ENCODE measurements at places on chromosomes 13 and 19.

GRCh38 chr19:57363688-57364181 is 384 bp downstream of the TRAPPC2B start:
- no peak for DNase-seq

- no peak for DNase-seq
These were observed 682 bp upstream of the TEAD2 start for GRCh38 chr19:49362929-49363267.

- DNase-seq = peak; percentile 31
These were observed 1.4 kb upstream of the BCL3 start for GRCh38 chr19:44746946-44747738.

- DNase-seq = no peak
These were observed 684.5 kb upstream of the ARGLU1 start for GRCh38 chr13:107252428-107252827.

GRCh38 chr19:51904331-51905165 is at the start of gene ZNF649:
Gene ZNF649, minus strand, starts transcription at chr19:51905017. Its CDS starts 4,910 bp downstream, at chr19:51900107.
- DNase-seq = peak; percentile 45

- DNase-seq = no peak
These were observed 760.7 kb upstream of the SLITRK6 start for GRCh38 chr13:86559901-86560300.

GRCh38 chr19:28309070-28309469 is 903.9 kb downstream of the UQCRFS1 start:
- no peak for DNase-seq

DNA sequence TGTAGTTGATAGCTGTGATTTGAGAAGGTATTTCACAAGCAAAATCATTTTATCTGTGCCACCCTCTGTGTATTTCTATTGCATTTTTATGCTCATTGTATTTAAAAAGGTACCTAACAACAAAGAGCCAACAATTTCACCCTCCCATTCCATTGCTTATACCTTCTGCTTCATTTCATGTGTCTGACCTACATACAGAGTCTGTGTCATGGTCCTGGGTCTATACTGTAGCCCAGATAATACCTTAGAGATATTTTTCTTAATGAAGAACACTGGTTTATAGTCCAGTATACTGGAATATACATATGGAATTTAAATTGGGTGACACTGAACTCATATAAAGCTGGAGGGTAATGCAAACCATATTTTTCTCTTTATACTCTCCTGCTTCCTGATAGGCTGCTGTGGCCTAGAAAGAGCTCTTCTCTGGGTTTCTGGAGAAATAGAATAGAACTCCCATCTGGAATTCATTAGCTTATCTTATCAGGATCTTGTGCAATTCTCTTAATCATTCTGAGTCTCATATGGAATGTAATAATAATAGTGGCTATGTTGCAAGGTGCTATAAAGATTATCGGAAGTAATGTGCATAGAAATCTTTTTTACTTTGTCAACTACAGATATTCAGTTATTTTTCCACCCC is 31.8 kb upstream of the SPART start:
- no peak for DNase-seq

DNA sequence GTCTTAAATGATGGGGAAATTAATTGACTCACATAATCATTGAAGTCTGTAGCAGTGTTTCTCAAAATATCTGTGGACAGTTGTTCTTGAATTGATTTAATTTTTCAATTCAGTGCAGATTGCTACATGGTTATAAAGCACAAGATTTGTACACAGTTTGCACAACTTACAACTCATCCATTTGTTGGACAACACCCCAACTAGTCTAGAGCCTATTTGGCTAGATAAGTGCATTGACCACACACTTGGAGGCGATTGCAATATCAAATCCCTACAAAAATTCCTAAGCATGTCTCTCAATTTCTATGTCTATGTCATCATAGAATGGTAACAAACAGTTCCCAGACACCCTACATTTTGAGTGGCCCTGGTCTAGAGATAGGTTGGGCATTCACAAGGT is 48.0 kb upstream of the IPO5 start:
- DNase-seq = no peak

DNA sequence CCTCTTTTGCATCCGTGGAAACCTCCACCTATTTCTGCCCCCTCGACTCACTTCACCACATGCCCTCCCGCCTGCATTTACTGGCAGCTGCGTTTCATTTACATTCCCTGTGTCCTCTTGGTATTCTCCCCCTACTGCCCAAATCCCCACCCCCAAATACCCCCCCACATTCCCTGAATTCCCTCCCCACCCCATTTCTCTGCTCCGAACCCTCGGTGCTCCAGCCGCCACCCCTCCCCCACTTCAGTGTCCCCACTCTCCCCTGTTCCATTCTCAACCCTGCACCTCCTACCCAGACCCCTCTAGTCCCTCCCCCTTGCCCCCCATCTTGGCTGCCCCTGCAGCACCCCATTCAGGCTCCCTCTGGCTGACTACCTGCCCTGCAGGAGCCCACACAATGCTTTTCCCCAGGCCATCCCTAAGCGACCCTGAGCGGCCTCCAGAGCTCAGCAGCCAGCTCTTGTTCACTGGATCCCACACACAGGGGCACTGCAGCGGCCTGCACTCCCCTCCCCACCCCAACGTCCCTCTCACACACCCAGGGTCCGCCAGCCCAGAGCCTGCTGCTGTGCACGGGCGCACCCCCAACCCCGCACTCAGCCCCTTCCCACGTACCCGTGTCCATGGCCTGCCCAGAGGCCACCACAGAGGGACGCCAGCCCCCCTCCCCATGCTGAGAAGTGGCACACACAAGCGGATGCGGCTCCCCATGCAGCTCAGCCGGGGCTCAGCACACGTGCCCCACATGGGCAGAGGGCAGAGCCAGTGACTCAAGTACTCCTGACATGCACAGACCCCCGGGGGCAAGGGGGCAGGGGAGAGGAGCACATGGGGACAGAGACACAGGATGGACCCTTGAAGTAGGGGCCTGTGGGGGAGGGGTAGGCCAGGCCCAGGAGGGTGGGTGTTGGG is 26.3 kb downstream of the SHANK1 start:
- no peak for DNase-seq

- DNase-seq = no peak
These were observed 17.0 kb downstream of the LYL1 start for GRCh38 chr19:13085666-13086065.

DNA sequence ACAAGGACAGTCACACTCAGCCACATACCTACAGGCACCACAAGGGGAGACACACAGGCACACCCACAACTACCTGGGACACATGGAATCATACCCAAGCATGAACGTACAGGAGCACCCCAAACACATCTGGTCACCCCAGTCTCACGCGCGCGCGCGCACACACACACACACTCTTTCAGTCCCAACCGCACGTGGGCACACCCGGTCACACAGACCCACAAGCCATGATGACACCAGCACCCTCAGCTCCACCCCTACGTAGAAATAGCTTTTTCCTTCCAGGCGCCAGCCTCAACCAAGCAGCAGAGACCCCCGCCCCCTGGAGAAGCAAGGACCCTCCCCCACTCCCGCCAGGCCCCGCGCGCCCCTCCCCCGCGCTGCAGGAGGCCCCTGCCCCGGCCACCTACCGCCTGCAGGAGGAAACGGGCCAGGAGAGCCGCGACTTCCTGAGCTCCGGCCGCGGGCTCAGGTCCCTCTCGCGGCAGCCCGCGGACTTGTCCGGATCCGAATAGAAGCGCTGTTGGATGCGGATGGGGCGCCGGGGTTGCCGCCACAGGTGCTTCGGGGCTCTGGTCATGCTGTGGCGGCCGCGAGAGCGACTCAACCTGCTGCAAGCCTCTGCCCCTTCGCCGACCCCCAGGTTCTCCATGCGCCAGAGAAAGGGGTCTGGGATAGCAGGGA is 6.4 kb upstream of the PDE4C start:
- DNase-seq = no peak

DNA sequence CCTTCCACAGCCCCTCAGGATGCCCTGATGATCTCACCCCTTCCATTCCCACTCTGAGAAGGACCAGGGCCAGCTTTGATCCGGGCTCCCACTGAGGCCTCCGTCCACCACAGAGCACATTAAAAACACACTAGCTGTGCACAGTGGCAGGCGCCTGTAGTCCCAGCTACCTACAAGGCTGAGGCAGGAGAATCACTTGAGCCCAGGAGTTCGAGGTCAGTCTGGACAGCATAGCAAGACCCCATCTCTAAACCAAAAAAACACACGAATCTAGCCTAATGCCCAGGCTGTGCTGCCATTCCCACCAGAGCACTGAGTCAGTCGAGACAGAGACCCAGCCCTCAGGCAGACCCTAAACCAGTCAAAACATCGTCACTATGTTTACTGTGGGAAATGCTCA is 14.1 kb downstream of the RFX1 start:
- no peak for DNase-seq

GRCh38 chr13:94339116-94339687 is 140.3 kb downstream of the DCT start:
- DNase-seq = no peak

DNA sequence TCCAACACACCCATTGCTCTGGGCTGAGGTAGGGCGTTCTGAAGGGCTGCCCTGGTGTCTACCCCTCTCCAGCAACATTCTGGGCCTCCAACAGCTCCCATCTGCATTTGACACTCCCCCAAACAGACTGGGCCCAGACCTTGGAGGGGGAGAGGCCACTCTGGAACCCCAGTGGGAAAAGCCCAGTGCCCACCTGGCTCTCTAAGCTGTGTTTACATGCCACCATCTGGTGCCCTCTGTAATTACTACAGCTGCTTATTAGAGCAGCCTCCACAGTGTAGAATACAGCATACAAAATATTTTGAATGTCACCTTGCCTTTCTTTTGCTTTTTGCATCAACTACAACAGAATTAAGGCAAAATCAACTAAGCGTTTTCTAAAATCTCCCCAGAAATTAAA is 35.8 kb upstream of the TM9SF2 start:
- DNase-seq = peak; percentile 95

Measured in NCI-H1694 treated with DMSO at 0.1 percent for 48 hours (cell line).